Activated T-cell treated with anti-CD3 and anti-CD28 coated beads for 24 hours (primary cell): ENCODE measurements at places on chromosomes 6 and 20.
A peak's percentile ranks its signal among the peaks of the same experiment; 100 is the strongest.

DNA sequence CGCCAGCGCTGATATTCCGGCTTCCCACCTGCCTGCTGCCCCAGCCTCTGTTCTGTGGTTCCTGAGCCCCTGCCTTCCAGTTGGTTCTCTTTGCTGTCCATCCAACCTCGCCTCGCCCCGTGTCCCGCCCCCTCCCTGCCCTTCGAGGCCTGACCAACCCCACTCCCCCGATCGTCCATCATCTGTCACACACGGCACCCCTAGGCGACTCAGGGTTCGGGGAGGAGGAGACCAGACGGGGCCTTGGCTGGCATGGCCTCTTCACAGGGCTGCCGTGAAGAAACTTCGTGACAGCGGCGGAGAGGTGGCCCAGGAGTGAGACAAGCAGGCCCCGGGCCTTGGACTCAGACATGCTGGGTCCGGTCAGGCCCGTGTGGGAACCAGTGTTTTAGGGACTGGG is 226.1 kb downstream of the QKI start:
- DNase-seq = no peak

DNA sequence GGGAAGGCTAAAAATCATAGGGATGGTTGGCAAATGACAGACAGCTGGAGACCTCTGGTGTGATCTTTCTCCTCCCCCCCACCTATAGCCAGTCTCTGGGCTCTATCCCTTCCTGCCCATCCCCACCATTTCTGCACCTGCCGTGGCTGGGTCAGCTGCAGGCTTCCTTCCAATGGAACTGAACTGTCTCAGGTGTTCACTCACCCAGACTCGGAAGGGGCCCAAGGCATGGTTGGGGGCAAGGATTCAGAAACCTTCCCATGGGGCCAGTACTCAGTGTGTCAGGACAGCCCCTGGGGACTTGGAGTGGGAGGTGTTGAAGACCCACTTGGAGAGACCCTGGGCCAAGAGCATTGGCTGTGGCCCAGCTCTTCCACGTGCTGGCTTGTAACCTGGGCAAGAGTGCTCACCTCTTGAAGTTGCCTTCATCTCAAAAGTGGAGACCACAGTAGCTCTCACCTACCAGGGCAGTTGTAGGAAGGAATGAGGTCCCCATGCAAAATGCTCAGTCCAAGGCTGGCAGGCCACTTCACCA is 1.7 kb upstream of the PHACTR3 start:
- no peak for DNase-seq

DNA sequence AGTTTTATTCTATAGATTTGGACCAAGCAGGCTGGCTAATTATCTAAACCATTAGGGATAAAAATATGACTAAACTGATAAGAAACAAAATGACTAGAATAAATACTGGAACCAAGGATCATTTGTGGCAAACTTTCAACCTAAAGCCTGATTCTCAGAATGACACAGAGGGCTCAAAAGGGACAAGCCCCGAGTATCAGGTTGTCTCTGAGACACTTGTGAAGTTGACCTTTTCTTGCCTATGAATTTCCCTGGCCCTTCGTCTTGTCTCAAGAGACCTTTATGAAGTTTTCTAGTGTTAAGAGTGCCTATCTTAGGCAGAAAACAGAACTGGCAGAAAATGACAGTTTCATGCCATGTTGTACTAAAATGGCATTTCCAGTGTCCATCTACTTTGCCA is 68.3 kb downstream of the IMPG1 start:
- DNase-seq = no peak

DNA sequence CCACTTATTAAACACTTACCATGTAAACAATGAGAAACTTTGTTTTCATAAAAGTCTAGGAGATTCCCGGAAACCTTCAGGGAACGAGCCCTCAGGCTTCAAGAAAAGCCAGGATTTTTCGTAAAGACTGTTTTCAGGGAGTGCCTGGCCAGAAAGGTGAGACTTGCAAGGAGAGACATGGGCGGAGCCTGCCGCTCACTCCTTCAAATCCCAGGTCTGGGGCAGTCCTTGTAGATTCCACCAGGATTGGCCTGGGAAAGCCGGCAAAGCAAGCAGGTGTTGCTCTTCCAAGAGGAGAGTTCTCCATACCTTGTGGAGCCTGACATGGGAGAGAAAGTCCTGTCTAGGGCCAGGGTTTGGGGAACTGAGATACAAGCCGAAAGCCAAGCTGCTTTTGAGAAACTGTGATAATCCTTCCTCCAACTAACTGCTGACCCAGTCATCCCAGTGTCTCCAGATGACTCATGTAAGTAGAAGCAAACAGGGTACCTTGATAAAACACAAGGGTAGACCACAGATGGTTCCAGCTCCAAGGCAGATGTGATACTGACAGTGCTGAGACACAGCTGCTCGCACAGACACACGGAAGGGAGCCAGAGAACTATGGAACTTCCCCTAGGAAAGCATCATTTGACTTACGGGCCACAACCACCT is 69.4 kb upstream of the NAA20 start:
- DNase-seq = no peak

GRCh38 chr20:50772420-50773185 is 22.3 kb upstream of the BCAS4 start:
- no peak for DNase-seq

- DNase-seq = no peak
Measured at GRCh38 chr6:36817176-36817817, 21.9 kb downstream of the CPNE5 start.

GRCh38 chr6:159982731-159983506 is 14.0 kb downstream of the IGF2R start:
- no peak for DNase-seq

GRCh38 chr6:30219244-30219643 is 6.0 kb upstream of the TRIM26 start:
- DNase-seq = peak; percentile 34

GRCh38 chr20:39181490-39181889 is 219.3 kb downstream of the DHX35 start:
- no peak for DNase-seq

GRCh38 chr6:113925378-113925777 is 45.6 kb downstream of the HDAC2 start:
- DNase-seq = no peak

DNA sequence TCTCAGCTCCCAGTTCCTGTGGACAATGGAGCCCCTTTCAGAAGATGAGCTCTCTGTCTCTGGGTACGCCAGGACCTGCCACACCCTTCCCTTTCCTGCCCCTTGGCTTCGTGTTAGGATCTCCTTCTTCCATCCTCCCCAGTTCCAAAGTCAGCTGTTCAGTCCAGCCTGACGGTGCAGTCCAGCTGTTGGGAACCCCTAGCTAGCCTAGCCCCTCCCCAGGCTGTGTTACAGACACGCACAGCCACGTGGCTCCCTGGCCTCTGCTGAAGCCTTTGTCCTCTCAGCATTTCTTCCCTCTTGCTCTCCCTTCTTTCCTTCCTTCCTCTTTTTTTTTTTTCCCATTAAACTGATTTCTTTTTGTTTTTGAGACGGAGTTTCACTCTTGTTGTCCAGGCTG is 12.4 kb upstream of the TFAP2C start:
- DNase-seq = no peak

- no peak for DNase-seq
Measured at GRCh38 chr6:5598123-5598522, 336.8 kb downstream of the FARS2 start.

DNA sequence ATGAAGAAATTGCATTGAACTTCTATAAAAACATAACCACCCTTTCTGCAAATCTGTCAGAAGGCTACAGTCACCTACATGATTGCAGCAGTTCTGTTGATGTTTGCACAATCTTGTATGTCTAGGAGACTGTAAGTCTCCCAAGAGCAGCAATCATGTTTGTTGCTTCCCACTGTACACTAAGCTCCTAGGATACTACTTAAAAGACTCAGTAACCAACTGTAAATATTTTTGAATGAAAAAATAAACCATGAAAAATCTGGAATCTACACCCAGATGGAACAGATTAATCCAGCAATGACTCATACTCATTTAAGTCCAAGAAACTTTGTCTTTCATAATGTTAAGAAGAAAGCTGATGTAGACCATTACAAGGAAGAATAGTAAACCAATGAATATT is 168.5 kb upstream of the ATXN1 start:
- DNase-seq = no peak

DNA sequence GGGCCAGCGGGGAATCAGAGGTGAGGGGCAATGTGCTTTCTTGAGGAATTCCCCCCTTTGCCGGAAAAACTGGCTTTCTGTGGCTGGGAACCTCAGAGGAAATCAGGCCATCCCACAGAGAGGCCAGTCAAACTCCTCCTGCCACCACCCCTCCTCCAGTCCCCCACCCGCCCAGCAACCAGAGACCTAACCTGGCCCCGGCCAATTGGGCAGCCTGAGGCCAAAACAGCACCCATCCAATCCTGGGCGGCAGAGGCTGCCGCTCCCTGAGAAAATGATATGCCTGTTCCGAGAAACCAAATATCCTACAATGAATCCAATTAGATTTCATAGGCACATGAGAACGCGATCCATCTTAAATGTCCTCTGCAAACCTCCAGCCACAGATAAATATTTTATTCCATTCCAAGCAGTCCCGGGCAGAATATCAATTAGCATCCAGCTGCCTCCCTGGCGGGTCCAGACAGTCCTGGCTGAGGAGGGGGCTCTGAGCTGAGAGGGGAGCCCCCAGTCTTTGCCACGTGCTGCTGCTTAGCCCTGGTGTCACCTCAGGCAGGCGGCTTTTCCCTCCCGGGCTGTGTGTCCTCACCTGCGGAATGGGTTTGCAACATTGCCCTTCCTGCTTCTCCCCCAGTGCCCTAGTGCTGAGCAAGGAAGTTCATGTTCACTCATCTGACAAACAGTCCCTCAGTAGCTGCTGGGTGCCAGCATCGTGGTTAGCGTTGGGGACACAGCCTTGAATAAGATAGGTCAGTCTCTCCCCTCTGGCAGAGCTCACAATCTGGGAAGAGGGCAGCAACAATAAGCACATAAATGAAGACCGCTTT is 95.0 kb downstream of the DLGAP4 start:
- no peak for DNase-seq

DNA sequence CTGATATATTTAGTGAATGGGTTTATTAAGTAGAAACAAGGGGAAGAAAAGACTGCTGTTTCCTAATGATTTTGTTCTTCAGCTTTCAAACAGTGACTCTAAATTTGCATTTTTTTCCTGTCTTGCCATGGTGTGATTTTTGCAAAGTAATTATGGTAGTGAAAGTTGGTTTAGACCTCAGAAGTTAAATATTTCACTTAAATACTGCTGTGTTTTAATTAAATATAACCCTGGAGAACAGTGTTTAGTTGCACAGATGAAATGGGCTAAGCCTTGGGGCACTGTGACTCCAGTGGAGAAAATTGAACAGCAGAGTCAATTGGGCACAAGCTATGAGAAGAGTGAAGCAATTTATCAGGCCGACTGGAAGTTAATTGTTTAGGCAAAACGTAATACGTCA is 111.1 kb upstream of the MCHR2 start:
- DNase-seq = no peak

- DNase-seq = no peak
Measured at GRCh38 chr6:24775520-24776058, 852 bp downstream of the GMNN start.

GRCh38 chr20:32737371-32738223 is 5.7 kb downstream of the COMMD7 start:
- no peak for DNase-seq

- no peak for DNase-seq
Measured at GRCh38 chr20:60268491-60268890, 310.3 kb downstream of the CDH26 start.
